Smooth muscle cell of the pulmonary artery (primary cell): ENCODE measurements at places on chromosomes 7 and 10. TPM values are rescaled to one million over a fixed set of nuclear protein-coding genes. Genes with fewer than 3 reads are reported as not detected.

PIK3CG gene
- 0.03 and 0.07 TPM in 2 replicates for total RNA-seq

KCNMA1 gene
- 71.3 and 116 TPM in 2 replicates for total RNA-seq

CALHM1 gene
- not detected in 2 replicates for total RNA-seq

RADIL gene
- 0.13 and 2.0 TPM in 2 replicates for total RNA-seq

SLC18A3 gene
- total RNA-seq: not detected in 2 replicates

AGR3 gene
- not detected in 2 replicates for total RNA-seq

SLC29A3 gene
- 1.3 and 1.9 TPM in 2 replicates for total RNA-seq

PGAM1 gene
- 514 TPM in 2 replicates for total RNA-seq

OR2A5 gene
- not detected in 2 replicates for total RNA-seq

HOXA1 gene
- total RNA-seq: 0.20 and 0.52 TPM in 2 replicates

CPA4 gene
- total RNA-seq: 46.4 and 140 TPM in 2 replicates

ITPRID1 gene
- not detected in 2 replicates for total RNA-seq

SORCS1 gene
- total RNA-seq: 0.20 TPM in 1 of 2 replicates, not detected in the other

PODXL gene
- total RNA-seq: 1.6 and 23.8 TPM in 2 replicates

GRK5 gene
- total RNA-seq: 35.9 and 60.3 TPM in 2 replicates

HMX2 gene
- total RNA-seq: not detected in 2 replicates

YAE1 gene
- total RNA-seq: 18.2 and 21.5 TPM in 2 replicates

TWIST1 gene
- 30.5 and 44.1 TPM in 2 replicates for total RNA-seq

WIPF3 gene
- 0.07 TPM in 2 replicates for total RNA-seq

FAM241B gene
- 0.26 and 0.39 TPM in 2 replicates for total RNA-seq

HTR5A gene
- not detected in 2 replicates for total RNA-seq

ZNF316 gene
- total RNA-seq: 14.7 and 22.7 TPM in 2 replicates

C7orf33 gene
- not detected in 2 replicates for total RNA-seq

MUC12 gene
- 0.23 TPM in 1 of 2 replicates, not detected in the other for total RNA-seq

CNNM1 gene
- 0.07 and 0.17 TPM in 2 replicates for total RNA-seq

NOBOX gene
- total RNA-seq: not detected in 2 replicates

CADPS2 gene
- 14.4 and 18.3 TPM in 2 replicates for total RNA-seq

AVPI1 gene
- total RNA-seq: 18.1 and 19.8 TPM in 2 replicates

SFTPA1 gene
- not detected in 2 replicates for total RNA-seq

CALML5 gene
- total RNA-seq: not detected in 2 replicates

GIMAP6 gene
- 0.13 and 0.46 TPM in 2 replicates for total RNA-seq

THSD7A gene
- 0.13 and 0.17 TPM in 2 replicates for total RNA-seq

NDUFB2 gene
- 38.3 and 64.3 TPM in 2 replicates for total RNA-seq

NDUFA5 gene
- total RNA-seq: 16.7 and 30.4 TPM in 2 replicates

FUOM gene
- 4.4 and 6.3 TPM in 2 replicates for total RNA-seq

FAM170B gene
- not detected in 2 replicates for total RNA-seq

GPR26 gene
- total RNA-seq: not detected in 2 replicates

GRM3 gene
- not detected in 2 replicates for total RNA-seq

GPRIN2 gene
- 0.07 TPM in 1 of 2 replicates, not detected in the other for total RNA-seq
